ENCODE measurements at places on chromosomes 7 and 10.

GRCh38 chr7:7972128-7972527 lies 3.5 kb downstream of the GLCCI1 start:
- peak; percentile 46 for DNase-seq

DNA sequence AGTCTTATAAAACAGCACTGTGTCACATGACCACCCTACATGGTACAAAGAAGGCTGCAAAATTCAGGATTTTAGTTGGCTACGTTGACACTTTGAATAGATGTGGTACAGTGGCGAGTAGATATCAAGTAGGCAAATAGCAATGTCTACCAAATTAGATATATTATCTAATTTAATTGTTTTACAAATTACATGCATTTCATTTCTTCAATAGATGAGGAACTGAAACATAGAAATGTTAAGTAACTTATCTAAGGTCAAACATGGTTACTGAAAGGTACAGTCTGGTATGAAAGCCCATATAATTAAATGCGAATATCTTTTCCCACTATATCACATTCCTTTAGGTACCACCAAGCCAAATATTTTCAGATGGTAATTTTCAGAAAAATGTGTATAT lies 972.2 kb downstream of the NRG3 start:
- DNase-seq, result no peak

- DNase-seq, result no peak
Measured at GRCh38 chr10:120371856-120372255, 85.2 kb upstream of the PLPP4 start.

GRCh38 chr10:49361178-49361554 lies 34.7 kb downstream of the DRGX start:
- DNase-seq, result no peak

- DNase-seq, result peak; percentile 65
Measured at GRCh38 chr7:91263384-91264045, 718 bp upstream of the FZD1 start.

DNA sequence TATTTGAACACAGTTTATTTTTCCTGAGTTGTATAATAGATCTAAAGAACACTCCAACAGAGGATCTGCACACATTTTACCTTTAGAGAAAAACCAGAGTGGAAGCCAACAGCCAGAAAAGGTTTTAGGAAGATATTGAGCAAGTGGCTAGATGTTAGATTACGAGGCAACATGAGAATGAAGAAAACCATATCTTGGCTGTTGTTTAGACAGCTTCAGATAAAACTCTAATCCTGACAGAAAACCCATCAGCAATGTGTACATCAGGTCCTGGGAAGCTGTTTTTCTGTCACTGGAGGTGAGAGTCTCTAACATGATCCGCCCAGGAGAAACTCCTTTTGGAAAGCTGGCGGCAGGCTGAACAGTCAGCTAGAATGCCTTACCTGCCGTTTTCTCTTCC lies 159.5 kb downstream of the SPAG6 start:
- no peak for DNase-seq

GRCh38 chr10:29239569-29240472 lies 49.0 kb upstream of the LYZL1 start:
- DNase-seq, result no peak

GRCh38 chr10:35770817-35771355 lies 128.8 kb upstream of the FZD8 start:
- no peak for DNase-seq

GRCh38 chr7:93894966-93895640 lies 4.5 kb upstream of the TFPI2 start:
- no peak for DNase-seq

- DNase-seq, result no peak
Measured at GRCh38 chr7:24971333-24972165, 8.4 kb downstream of the OSBPL3 start.

GRCh38 chr10:58746474-58747185 lies 234.0 kb downstream of the BICC1 start:
- DNase-seq, result no peak

- no peak for DNase-seq
Measured at GRCh38 chr7:70472601-70473237, 659.2 kb upstream of the GALNT17 start.

DNA sequence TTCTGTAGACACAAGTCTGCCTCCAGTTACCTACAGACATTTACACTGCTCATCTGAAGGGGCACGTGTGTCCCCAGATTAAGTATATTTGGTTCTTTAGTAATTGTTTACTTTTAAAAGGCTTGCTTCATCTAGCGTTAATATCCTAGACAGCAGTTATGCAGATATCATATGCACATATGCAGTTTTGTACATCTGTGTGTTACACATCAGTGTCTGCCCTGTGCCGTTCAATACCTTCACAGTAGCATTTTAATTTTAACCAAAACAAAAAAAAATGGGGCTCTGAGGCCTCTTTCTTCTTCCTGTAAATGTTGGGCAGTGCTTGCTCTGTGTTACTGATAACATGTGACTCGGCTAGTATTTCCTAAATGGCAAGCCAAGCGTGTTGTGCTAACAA lies 331.4 kb upstream of the MGMT start:
- no peak for DNase-seq

- no peak for DNase-seq
Measured at GRCh38 chr10:52751337-52751736, 21.2 kb downstream of the MBL2 start.

- no peak for DNase-seq
Measured at GRCh38 chr7:4235596-4235995, 446.5 kb upstream of the FOXK1 start.

- DNase-seq, result no peak
Measured at GRCh38 chr10:93464776-93465388, 17.3 kb downstream of the MYOF start.

- DNase-seq, result no peak
Measured at GRCh38 chr10:15370212-15370855, 755 bp downstream of the FAM171A1 start.

DNA sequence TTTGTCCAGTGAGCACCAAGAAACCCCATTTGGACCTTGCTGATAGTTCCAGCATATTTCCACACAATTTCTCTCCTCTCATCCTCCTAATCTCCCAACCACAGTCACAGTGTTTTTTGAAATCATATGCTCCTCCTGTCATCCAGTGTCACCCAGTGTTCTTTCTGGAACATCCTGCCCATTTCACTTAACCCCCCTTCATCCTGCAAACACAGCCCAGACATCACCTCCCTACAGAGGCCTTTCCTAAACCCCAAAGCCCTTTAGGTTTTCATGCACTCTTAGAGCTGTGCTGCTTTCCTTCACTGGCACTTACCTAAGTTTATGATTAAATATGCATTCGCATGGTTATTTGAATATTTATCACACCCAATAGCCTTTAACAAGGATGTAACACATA lies 1158.0 kb upstream of the C7orf33 start:
- DNase-seq, result no peak

DNA sequence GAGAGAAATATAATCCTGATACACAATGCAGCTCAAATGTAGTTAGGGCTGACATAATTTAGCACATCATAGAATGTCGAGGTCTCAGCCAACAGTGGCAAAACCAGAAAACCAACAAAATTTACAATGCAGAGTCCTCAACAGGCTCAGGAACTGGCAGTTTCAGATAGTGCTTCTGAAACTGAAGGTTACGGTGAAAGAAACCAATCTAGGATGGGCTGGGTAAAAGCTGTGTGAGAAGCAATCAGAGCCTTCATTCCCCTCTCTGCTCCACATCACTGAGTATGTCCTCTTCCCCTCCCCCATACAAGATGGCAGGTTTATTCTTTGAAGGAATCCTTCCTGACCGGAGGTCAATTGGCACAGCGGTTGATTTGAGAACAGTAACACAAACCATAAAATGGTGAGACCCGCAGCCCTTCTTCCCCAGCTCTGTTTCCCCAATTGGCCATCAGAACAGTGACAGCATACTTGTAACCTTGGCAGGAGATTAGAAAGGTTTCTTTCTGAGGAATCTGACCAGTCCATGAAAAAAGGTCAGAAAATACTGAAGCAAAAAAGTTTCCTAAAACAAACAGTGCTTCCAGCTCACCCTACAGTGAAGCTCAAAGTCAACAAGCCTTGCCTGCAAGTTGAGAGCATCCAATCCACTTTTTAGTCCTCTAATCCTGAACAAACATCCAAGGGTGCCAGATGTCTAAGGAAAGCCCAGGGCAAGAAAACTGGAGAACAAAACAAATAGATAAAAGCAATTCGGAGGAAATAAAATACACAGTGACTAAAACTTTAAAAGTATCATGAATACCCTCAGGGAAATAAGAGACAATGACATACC lies 53.9 kb upstream of the IL6 start:
- DNase-seq, result no peak

DNA sequence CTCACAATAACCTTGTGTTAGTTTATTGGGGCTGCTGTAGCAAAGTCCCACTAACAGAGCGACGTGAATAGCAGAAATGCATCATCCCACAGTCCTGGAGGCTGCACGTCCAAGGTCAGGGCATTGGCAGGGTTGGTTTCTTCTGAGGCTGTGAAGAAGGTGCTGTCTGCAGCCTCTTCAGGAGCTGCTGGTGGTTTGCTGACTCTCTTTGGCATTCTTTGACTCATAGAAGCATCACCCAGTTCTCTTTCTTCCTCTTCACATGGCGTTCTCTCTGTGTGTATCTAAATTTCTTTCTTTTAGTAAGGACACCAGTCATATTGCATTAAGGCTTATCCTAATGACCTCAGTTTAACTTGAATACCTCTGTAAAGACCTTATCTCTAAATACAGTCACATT lies 428.4 kb upstream of the KLF6 start:
- DNase-seq, result no peak

DNA sequence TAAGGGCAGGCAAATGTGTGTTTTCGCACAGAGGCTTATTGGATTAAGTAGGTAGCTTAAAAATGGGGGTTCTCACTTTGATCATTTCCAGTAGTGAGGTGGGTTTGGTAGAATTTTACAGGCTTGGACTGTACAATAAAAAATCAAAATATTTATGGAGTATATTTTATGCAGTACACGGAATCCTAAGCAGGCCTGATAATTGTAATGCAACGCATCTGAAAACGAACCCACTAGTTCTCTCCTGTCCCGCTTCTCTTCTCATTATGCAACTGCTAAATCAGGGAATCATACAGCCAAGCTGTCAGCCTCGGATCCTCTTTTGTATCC lies 377 bp upstream of the POLR1F start:
- DNase-seq, result no peak

GRCh38 chr7:40996233-40996677 lies 706.6 kb downstream of the INHBA start:
- no peak for DNase-seq

DNA sequence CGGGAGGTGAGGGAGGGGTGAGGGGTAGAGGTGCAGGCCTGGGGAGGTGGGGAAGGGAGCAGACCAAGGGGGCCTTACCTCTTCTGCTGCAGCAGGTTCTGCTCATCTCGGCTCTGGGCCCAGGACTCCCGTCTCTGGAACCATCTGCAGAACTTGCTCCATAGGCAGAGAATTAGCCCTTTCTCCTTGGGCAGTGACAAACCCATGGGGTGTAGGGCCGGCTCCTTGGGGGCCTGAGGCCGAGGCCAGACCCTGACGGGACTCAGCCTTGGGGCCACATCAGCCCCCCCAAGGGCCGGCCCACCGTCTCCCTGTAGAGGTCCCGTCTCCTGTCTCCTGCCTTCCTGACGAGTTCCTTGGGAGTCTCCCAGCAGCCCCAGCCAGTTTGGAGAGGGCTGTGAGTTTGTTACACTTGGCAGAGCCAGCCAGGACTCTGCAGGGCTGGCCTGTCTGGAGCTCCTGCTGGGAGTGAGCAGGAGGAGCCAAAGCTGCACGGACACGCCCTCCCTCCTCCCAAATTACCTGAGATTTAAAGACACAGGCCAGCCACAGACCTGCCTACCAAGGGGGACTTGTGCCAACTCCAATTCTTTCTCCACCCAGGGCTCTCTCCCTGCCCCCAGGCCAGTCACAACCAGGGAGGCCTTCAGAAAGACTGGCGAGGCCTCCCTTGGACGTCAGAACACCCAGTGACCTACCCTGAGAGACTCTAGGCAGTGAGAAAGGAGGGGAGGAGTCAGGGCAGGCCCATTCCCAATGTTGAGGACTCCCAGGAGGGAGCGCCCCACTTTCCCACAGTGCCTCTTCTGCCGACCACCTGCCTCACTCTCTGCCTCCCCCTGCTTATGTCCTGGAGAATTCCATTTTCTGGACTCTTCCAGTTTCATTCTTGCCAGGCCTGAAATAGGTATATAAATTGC lies at the start of gene TRPV6:
Gene TRPV6, minus strand, starts transcription at position 435 of the 920 bp plus-strand sequence.
- no peak for DNase-seq

DNA sequence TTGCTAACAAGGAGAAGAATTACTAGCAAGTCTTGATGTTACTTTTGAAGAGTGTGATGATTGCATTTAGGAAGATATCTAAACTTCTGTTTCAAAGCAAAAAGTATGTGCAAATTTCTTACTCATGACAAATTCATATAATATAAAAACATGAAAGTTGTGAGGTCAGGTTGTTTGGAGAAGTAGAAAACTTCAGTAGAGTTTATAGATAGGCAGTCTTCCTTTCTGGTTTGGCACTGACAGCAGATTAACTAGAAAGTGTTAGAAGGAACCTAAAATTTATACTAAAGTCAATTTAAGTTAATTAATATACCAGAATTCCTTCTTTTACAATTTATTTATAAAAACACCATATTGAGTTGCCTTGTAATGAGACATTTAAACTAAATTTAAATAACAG lies 16.9 kb downstream of the PTEN start:
- DNase-seq, result no peak

DNA sequence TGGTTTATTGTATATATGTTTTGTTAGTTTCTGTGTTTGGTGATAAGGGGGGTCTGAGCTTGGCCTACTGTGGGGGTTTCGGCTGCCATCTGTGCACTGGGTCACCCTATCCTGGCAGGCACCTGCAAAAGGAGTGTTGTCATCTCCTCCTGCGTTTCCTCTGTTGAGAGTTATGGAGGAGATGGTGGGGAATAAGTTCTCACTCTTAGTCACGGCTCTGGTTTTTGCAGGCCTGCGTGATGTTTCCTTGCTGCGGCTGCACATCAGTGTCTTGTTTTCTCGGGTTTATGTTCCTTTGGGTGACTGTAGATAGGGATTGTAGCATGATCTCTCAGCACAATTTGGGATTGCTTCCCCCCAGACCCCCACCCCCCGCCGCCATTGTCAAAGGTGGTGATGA lies 36.8 kb downstream of the CCM2 start:
- no peak for DNase-seq

DNA sequence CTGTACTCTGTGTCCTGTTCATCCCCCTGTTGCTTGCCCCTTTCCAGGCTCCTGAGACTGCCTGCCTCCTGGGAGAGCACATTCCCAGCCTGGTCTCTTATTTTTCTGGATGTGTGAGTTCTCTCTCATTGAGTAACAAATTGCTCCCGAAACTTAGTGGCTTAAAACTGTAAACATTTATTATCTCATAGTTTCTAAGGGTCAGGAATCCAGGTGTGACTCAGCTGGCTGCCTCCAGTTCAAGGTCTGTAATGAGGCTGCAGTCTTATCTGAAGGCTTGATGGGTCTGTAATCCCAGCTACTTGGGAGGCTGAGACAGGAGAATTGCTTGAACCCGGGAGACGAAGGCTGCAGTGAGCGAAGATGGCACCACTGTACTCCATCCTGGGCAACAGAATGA lies 53.6 kb upstream of the PRR15 start:
- DNase-seq, result no peak

- no peak for DNase-seq
Measured at GRCh38 chr7:2870471-2870931, 26.4 kb upstream of the GNA12 start.
